NCI-H1930 (cell line): ENCODE measurements at places on chromosomes 12 and 14.

- DNase-seq: no peak
Observed at GRCh38 chr12:7131502-7131866, 1.3 kb downstream of the CLSTN3 start.

DNA sequence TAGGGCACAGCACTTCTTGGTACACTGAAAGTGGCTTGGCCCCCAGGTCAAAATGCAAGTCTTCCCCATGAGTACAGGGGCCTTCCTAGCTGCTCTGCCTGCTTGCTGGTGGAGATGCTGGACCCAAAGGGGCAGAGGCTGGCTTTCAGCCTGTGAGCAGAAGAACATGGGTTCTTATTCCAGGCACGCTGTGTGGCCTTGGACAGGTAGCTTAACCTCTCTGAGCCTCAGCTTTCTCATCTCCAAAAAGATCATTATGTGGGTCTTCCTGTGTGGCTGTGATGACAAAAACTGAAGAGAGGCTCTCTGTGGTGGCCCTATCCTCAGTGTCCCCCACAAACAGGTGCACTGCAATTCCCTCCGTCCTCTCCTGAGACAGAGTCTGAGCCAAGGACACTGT lies 45.6 kb upstream of the TUNAR start:
- no peak for DNase-seq

GRCh38 chr12:4710113-4710512 lies 10.1 kb upstream of the GALNT8 start:
- DNase-seq: no peak

GRCh38 chr14:37078131-37078530 lies 94.3 kb downstream of the SLC25A21 start:
- DNase-seq: no peak
